ENCODE measurements at places on chromosomes 7 and 10.

DNA sequence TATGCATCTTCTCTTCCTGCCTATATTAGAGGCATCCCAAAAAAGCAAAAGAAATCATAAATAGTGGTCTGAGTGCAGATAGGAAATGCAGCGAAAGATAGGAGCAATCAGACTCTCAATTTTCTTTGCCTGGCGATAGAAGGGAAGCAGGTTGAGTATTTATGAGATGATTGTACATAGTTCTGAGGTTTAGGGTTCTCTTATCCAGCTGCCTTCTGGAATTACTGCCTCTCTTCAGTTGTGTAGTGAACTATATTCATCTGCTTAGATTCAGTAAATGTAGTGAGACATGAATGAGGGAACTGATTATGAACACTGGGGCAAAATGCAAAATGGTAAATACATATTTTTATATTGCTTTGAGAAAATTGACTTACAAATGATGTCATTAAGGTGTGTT, 93.0 kb upstream of the CYP26C1 start:
- no peak for DNase-seq

- DNase-seq = no peak
These were observed 3.3 kb upstream of the FAS start for GRCh38 chr10:88987243-88987725.

GRCh38 chr7:40447345-40447744, 312.5 kb downstream of the SUGCT start:
- no peak for DNase-seq

- DNase-seq = peak; percentile 49
These were observed 16.4 kb upstream of the ABCA13 start for GRCh38 chr7:48154792-48155413.

GRCh38 chr10:35642035-35642792, at the start of gene FZD8:
TSS of gene FZD8 (minus strand) at chr10:35642296. CDS start at chr10:35641429, 867 bp downstream.
- peak; percentile 52 for DNase-seq

GRCh38 chr7:12233175-12233574, 22.1 kb downstream of the TMEM106B start:
- DNase-seq = no peak

- no peak for DNase-seq
These were observed 400.6 kb upstream of the IGFBP3 start for GRCh38 chr7:46321556-46322205.

DNA sequence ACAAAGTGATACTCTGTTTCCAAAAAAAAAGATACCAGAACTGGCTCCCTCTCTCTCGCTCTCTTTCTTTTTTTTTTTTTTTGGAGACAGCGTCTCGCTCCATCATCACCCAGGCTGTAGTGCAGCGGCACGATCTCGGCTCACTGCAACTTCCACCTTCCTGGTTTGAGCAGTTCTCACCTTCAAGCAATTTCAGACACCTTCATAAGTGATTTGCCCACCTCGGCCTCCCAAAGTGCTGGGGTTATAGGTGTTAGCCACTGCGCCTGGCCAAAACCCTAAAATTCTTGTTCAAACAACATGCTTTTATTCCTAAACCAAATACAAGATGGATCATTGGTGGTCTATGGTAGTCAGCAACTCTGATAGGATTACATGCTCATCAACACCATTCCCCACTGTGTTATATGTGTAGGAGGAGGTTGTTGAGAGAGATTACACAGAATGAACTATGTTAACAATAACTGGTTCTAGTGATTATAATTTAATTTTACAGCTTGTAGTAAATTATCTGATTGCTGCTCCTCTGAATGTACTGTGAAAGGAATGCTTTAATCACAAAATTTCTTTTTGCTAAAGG, 15.5 kb downstream of the ACBD5 start:
- DNase-seq = no peak

DNA sequence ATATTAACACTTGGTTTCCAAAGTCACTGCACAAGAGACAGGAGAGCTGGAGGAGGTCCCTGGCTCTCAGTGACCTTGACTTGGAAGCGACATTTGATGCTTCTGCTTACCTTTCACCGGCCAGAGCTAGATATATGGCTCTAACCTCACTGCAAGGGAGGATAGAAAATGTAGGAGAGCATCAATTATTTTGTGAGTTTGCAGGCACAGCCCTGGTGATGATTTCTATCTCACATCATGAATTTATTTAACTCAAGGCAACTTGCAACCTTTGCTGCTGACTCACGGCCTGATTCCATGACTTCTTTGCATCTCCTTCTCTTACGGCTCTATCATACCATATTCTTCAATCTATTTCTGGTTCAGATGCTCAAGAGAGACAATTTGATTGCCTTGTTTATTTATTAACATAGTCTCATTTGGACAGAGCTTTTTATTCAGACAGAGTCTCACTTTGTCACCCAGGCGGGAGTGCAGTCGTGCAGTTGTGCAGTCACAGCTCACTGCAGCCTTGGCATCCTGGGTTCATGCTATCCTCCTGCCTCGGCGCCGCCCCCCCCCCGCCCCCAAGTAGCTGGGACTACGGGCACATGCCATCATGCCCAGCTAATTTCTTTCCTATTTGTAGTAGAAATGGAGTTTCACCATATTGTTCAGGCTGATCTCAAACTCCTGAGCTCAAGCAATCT, 196.0 kb downstream of the REEP3 start:
- DNase-seq = no peak

- no peak for DNase-seq
These were observed 15.4 kb downstream of the INSIG1 start for GRCh38 chr7:155313096-155313495.

Measured in amniotic stem cell (primary cell).